ENCODE measurements at places on chromosomes 12 and 14. TPM values are rescaled to one million over a fixed set of nuclear protein-coding genes. Genes with fewer than 3 reads are reported as not detected.
A peak's percentile ranks its signal among the peaks of the same experiment; 100 is the strongest.

- DNase-seq: no peak
- H3K27ac ChIP-seq: no peak overlapping the region
- no peaks in the 10 kb centered on the region for H3K36me3 ChIP-seq
- no peaks in the 10 kb centered on the region for H3K27me3 ChIP-seq
Measured at GRCh38 chr12:100207311-100207710, 6.7 kb downstream of the ACTR6 start.

DNA sequence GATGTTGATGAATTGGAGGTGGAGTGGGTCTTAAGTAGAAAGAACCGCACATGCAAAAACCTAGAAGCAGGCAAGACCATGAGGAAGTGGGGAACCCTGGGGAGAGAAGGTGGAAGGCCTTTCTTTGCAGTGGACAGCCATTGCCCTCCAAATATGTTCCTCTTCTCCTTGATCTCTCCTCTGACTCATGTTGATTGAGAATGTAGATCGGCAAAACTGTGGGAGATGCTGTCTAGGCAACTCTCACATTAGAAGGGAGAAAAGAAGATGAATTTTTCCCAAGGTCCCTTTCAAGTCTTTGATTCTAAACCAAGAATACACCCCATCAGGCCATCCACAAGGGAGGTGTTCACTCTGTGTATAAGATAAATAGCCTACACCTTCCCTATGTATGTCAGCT, 257.5 kb downstream of the MSRB3 start:
- H3K4me3 ChIP-seq: no peak overlapping the region
- H3K27me3 ChIP-seq: no peaks in the 10 kb centered on the region
- DNase-seq: no peak
- peaks cover 9% of the 10 kb centered on the region for H3K4me1 ChIP-seq
- H3K36me3 ChIP-seq: no peaks in the 10 kb centered on the region
- H3K27ac ChIP-seq: no peak overlapping the region

DNA sequence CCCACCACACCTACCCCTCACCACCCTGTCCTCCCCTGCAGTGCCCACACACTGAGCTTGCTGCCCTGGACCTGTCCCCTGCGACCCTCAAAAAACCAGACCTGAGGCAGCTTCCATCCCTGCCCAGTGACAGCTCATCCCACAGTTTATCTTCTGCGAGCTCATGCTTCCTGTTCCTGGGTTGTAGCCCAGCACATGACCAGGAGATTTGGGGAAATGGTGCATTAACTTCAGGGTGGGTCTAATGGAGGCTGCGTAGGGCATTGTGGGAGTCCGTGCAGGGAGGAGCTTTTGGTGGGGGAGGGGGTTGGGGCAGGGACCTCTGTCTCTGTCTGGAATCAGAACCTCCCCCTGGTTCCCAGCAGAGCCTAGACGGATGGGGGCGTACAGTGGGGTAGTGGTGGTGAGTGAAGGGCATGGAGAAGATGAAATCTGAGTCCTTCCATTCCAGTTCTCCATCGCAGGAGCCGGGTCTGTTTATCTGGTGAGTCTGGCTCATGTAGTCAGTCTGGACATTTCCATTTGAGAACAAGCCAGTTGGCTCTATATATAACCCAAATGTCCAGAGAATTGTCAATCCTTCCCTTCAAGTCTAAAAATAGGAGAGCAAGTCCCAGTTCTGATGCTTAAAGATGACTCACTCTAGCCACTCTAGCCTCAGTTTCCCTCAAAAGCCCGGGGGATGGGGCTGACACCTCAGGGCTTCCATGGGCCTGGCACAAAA, 270.9 kb downstream of the CACNA1C start:
- H3K27ac ChIP-seq: peak overlapping the region; percentile 52
- H3K4me3 ChIP-seq: no peak overlapping the region
- no peaks in the 10 kb centered on the region for H3K4me1 ChIP-seq
- H3K27me3 ChIP-seq: no peaks in the 10 kb centered on the region
- no peak for DNase-seq

The SLC17A8 gene
- not detected for total RNA-seq

The RTL1 gene
- not detected for total RNA-seq
